ENCODE measurements at places on chromosomes 4 and X.

DNA sequence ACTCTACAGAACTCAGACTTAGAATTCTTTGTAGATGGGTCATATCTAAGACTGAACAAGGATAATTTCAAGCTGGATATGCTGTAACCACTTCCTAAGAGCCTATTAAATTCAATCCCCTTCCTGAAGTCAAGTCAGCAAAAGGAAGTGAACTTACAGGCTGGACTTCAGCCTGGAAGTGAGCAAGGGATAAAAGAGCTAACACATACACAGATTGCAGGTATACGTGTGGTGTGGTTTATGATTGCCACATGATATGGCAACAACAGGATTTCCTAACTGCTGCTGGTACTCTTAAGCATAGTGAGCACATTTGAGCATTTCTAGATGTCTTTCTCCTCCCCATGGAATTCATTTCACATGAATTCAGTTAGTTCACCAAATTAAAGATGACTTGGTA, 38.2 kb upstream of the UXT start:
- DNase-seq: no peak

- no peak for DNase-seq
Observed at GRCh38 chr4:176668324-176668723, 124.4 kb downstream of the VEGFC start.

- no peak for DNase-seq
Observed at GRCh38 chr4:56880572-56880971, 27.1 kb upstream of the REST start.

GRCh38 chr4:136156947-136157346, 1375.3 kb downstream of the PCDH18 start:
- no peak for DNase-seq

DNA sequence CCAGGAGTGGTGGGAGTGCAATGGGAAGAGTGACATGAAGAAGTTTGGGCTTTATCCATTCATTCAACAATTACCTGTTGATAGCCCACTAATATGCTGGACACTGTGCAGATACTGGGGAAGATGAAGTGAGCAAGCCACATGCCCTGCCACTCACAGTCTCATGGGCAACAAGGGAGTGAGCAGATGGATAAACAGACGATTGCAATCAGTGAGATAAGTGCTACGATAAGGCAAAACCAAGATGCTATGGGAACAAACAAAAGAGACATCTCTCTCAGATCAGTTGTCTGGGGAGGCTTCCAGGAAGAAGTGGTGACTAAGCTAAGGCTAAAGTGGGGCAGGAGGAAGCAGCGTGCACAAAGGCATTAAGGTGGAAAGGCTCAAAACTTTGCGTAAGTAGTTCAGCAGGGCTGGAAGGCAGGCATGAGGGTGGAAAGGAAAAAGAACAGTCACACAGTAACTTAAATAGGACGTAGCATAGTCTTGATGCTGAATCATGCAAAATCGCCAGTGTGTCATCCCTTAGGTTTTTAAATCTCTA, 31.7 kb downstream of the GAB3 start:
- no peak for DNase-seq

GRCh38 chrX:47221756-47222155, 3.3 kb downstream of the CDK16 start:
- no peak for DNase-seq

GRCh38 chr4:101693842-101694398, 96.6 kb upstream of the BANK1 start:
- no peak for DNase-seq

Data from activated T-cell treated with anti-CD3 and anti-CD28 coated beads, Interleukin-2, amount 50 U/mL, for 24 hours (primary cell).